ENCODE measurements at places on chromosomes 1 and 21. TPM values are rescaled to one million over a fixed set of nuclear protein-coding genes. Genes with fewer than 3 reads are reported as not detected.
A peak's percentile ranks its signal among the peaks of the same experiment; 100 is the strongest.

- no peaks in the 10 kb centered on the region for H3K36me3 ChIP-seq
- H3K27me3 ChIP-seq: no peaks in the 10 kb centered on the region
- peaks cover 7% of the 10 kb centered on the region for H3K4me1 ChIP-seq
- peak; percentile 17 for DNase-seq
- H3K27ac ChIP-seq: no peak overlapping the region
Measured at GRCh38 chr1:41868241-41868998, 50.3 kb downstream of the HIVEP3 start.

DNA sequence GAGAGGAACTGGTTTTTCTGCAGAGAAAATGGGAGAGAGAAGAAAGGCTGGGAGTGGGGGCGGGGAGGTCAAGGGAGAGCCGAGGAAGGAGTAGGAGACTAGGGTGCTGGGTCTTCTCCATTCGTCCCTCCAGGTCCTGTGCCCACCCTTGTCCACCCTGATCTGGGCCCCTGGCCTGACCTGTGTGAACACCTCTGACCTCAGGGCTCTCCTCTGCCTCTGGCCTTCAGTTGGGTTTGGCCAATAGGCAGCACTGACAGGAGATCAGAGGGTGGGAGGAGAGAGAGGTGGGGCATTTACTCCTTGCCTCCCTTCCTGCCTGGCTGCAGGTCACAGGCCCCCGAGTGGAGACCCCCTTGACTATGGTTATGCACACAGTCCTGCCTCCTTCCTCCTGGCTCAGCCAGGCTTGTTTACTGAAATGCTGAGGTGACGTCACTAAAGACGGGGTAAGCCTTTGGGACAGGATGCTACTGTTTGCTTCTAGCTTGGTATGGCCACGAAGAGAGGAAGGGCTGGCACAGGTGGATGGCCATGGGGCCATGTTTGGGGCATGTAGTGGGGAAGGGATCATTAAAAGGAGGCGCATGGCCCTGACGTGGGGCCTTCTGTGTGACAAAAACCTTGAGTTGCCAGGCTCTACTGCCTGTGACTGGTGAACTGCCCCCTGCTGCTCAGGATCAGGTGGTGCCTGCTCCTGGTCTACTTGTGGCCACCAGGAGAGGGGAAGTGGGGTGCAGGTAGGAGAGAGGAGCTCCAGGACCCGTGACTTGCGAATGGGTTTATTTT is 248.7 kb upstream of the CSF3R start:
- no peaks in the 10 kb centered on the region for H3K4me1 ChIP-seq
- DNase-seq: no peak
- H3K27ac ChIP-seq: no peak overlapping the region
- peaks cover 39% of the 10 kb centered on the region for H3K27me3 ChIP-seq
- no peaks in the 10 kb centered on the region for H3K36me3 ChIP-seq

The GPBP1L1 gene
- 105 TPM for total RNA-seq

DNA sequence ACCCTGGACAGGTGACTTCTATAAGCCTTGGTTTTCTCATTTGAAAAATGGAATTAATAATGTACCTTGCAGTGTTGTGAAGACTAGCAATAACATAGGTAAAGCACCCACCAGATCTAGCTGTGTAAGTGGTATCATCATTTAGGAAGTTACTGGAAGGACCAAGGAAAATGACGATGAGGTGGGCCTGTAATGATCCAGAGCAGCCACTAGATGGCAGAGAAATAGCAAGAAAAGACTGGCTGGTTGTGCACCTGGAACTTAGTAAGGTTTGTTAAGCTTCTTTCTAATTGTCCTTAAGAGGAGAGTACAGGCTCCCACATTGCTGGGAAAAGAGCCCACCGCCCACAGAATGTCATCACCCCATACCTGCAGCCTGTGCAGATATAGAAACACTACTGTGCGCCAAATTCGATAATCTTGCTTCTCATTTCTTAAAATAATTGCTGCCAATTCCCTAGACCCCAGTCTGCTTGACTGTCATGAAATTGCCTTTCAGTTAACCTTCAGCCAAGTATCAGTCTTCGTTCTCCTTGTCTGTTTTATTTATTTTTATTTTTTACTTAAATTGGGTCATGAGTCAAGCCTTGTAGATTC is 37.2 kb downstream of the WNT4 start:
- H3K4me3 ChIP-seq: no peak overlapping the region
- H3K36me3 ChIP-seq: peaks cover 37% of the 10 kb centered on the region
- DNase-seq: peak; percentile 49

The FLG2 gene
- total RNA-seq: not detected

DNA sequence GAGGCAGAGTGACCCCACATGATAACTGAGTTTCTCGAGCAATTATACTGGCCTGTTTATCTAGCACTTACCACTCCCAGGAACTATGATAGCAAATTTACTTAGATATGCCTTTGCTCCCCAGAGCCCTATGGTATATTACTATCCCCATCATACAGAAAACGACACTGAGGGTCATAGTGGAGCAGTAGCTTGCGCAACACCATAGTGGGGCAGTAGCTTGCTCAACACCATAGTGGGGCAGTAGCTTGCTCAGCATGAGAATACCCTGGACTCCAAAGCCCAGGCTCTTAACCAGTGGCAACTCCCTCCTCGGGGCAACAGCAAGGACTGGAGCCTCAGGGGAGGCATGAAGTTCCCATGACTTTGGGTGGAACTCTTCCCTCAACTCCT is 211.9 kb downstream of the NPHP4 start:
- no peak overlapping the region for H3K27ac ChIP-seq
- no peak for DNase-seq
- no peaks in the 10 kb centered on the region for H3K4me1 ChIP-seq
- peaks cover 7% of the 10 kb centered on the region for H3K27me3 ChIP-seq

DNA sequence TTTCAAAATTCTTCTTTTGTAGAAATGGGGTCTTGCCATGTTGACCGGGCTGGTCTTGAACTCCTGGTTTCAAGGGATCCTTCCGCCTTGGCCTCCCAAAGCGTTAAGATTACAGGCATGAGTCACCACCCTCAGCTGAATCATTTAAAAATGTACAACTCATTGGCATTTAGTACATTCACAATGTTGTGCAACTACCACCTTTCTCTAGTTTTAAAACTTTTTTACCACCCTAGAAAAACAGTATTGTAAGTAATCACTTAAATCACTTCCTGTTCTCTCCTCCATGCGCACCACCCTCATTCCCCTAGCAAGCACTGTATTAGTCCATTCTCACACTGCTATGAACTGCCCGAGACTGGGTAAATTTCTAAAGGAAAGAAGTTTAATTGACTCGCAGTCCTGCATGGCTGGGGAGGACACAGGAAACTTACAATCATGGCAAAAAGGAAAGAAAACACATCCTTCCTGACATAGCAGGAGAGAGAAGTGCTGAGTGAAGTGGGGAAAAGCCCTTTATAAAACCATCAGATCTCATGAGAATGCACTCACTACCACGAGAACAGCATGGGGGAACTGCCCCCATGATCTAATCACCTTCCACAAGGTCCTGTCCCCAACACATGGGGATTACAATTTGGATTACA is 14.4 kb upstream of the THEM5 start:
- H3K27me3 ChIP-seq: no peaks in the 10 kb centered on the region
- peak; percentile 91 for DNase-seq
- H3K36me3 ChIP-seq: peaks cover 2% of the 10 kb centered on the region
- H3K4me1 ChIP-seq: peaks cover 16% of the 10 kb centered on the region
- peak overlapping the region; percentile 15 for H3K4me3 ChIP-seq

DNA sequence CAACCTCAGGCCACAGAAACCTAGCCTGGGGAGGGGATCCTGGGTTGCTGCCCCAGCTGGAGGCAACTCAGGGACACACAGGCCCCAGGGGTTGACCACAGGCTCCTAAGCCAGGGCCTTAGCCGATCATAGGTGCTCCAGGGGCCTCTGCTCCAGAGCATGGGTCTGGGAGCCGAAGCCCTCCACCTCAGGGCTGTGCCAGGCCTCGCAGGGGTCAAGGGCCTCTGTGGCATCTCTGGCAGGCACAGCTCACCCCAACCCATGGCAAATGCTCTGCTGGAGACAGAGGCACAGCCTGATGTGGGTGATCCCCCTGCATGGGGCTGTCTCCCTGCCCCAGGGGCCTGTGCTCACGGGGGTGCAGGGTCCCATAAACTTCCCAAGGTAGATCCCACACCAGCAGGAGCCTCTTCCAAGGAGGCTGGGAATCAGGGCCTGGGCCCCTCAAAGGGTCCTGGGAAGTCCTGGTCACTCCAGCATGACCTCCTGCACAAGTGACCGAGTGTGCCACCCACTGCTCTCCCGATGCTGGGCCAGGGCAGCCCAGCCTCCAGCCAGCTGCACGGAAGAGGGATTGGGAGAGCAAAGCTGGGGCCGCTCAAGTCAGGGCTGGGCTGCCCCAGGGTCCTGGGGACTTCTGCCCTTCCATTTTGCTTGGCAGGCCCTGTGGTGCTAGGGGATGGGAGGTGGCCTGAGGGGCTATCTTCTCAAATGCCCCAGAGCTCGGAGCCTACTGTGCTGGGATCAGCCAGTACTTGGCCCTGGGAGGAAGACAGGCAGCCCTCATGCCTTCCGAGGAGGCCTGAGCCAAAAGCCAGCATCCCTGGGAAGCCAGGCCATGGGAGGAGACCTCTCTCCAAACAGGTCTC is 22.2 kb upstream of the PRSS38 start:
- H3K27me3 ChIP-seq: peaks cover 6% of the 10 kb centered on the region
- no peaks in the 10 kb centered on the region for H3K36me3 ChIP-seq
- no peak overlapping the region for H3K4me3 ChIP-seq
- H3K4me1 ChIP-seq: peaks cover 7% of the 10 kb centered on the region

- H3K4me3 ChIP-seq: no peak overlapping the region
- H3K27me3 ChIP-seq: no peaks in the 10 kb centered on the region
- peaks cover 11% of the 10 kb centered on the region for H3K36me3 ChIP-seq
- H3K27ac ChIP-seq: peak overlapping the region; percentile 9
- peaks cover 58% of the 10 kb centered on the region for H3K4me1 ChIP-seq
Measured at GRCh38 chr1:206716870-206717673, 32.4 kb downstream of the MAPKAPK2 start.

The COL6A2 gene
- total RNA-seq: 0.61 TPM

DNA sequence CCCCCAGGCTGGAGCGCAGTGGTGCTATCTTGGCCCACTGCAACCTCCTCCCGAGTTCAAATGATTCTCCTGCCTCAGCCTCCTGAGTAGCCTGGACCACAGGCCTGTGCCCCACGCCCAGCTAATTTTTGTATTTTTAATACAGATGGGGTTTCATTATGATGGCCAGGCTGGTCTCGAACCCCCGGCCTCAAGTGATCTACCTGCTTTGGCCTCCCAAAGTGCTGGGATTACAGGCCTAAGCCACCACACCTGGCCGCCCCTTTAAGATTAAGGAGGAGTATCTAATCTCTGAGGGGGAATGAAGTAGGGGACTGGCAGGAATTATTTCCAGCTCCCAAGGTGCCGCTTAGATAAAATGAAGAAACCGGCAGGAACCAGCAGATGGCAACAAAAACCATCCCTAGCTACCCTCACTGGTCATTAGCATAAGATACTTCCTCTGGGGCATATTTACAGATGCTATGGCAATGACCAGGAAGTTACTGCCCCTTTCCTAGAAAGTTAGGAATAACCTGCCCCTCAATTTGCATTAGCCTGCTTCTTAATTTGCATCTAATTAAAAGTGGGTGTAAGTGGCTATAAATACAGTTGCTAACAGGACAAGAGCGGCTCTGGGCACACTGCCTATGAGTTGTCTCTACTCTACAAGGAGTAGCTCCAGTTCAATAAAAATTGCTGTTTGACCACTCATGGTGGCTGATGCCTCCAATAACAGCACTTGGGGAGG is 7.1 kb upstream of the NSUN4 start:
- H3K4me1 ChIP-seq: no peaks in the 10 kb centered on the region
- H3K27ac ChIP-seq: no peak overlapping the region
- peak; percentile 49 for DNase-seq
- peaks cover 5% of the 10 kb centered on the region for H3K36me3 ChIP-seq

GRCh38 chr21:28423521-28424190 is 569.0 kb downstream of the LTN1 start:
- peaks cover 20% of the 10 kb centered on the region for H3K4me1 ChIP-seq
- no peak overlapping the region for H3K27ac ChIP-seq
- no peak for DNase-seq
- no peaks in the 10 kb centered on the region for H3K36me3 ChIP-seq
- no peaks in the 10 kb centered on the region for H3K27me3 ChIP-seq

- H3K4me1 ChIP-seq: peaks cover 9% of the 10 kb centered on the region
- H3K4me3 ChIP-seq: no peak overlapping the region
- H3K36me3 ChIP-seq: no peaks in the 10 kb centered on the region
- DNase-seq: no peak
- no peaks in the 10 kb centered on the region for H3K27me3 ChIP-seq
- no peak overlapping the region for H3K27ac ChIP-seq
Measured at GRCh38 chr1:186930238-186930637, 101.5 kb downstream of the PLA2G4A start.

DNA sequence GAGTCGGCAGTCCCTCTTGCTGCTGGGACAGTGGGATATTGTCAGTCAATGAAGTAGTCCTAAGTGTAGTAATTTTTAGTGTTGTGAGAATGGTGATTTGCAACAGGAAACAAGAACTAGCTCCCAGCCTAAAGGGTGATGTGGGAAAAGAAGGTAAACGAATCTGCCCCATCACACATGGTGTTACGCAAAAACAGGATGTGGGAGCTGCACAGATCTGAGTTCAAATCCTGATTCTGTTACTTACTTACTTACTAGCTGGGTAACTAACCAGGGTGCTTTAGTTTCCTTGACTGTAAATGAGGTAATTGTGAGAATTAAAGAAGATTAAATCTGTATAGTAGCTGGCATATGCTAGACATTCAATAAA is 22.3 kb downstream of the NAV1 start:
- no peak overlapping the region for H3K4me3 ChIP-seq
- H3K36me3 ChIP-seq: peaks cover 6% of the 10 kb centered on the region
- H3K27me3 ChIP-seq: no peaks in the 10 kb centered on the region
- H3K27ac ChIP-seq: no peak overlapping the region
- H3K4me1 ChIP-seq: peaks cover 54% of the 10 kb centered on the region

GRCh38 chr1:68294367-68295066 is 62.2 kb upstream of the WLS start:
- H3K27ac ChIP-seq: no peak overlapping the region
- no peaks in the 10 kb centered on the region for H3K27me3 ChIP-seq
- DNase-seq: no peak
- H3K4me1 ChIP-seq: no peaks in the 10 kb centered on the region
- no peak overlapping the region for H3K4me3 ChIP-seq
- no peaks in the 10 kb centered on the region for H3K36me3 ChIP-seq

The PEAR1 gene
- total RNA-seq: 8.8 TPM

DNA sequence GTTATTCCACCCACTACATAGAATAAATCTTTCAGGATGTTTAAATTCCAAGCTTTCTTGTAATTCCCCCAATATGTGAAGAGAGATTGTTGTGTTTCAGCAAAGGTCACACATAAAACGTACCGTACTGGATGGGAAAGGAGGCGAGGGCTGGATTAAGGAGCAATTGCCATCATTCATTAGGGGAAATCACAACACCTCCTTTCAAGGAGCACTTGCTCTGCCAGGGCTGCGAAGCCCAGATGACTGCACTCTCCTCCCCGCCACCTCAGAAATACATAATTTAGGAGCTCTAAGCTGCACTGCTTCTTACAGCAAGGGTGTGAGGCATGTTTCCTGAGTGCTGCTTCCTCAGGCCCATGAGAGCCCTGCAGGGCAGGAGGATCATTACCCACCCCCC is 29.6 kb downstream of the MATN1 start:
- no peak overlapping the region for H3K27ac ChIP-seq
- H3K36me3 ChIP-seq: no peaks in the 10 kb centered on the region
- DNase-seq: no peak
- H3K27me3 ChIP-seq: no peaks in the 10 kb centered on the region
- H3K4me3 ChIP-seq: no peak overlapping the region

Data from MCF 10A (cell line).